ENCODE measurements at places on chromosomes 11 and 22.

- no peak for DNase-seq
Measured at GRCh38 chr11:36048496-36049247, 104.8 kb downstream of the LDLRAD3 start.

DNA sequence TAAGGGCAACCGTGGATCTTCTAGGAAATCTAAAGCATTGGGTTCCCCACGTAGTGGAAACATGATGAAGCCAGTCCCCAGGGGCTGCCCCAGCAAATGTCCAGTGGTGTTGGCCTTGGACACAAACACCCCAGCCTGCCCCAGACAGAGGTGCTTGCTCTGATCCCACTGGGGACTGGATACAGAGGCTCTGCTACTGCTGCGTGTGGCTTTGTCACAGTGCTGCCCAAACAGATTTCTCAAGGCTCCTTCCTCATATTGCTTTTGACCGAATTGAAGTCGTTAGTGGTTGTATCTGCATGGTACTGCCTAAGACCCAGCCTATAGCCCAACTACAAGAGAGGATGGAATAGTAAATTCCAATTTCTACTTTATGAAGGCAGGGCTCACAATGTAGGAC is 40.1 kb upstream of the CD44 start:
- no peak for DNase-seq

GRCh38 chr11:64089493-64089892 is 53.8 kb downstream of the FLRT1 start:
- DNase-seq, result no peak

- no peak for DNase-seq
Measured at GRCh38 chr11:41283191-41283930, 176.1 kb downstream of the LRRC4C start.

DNA sequence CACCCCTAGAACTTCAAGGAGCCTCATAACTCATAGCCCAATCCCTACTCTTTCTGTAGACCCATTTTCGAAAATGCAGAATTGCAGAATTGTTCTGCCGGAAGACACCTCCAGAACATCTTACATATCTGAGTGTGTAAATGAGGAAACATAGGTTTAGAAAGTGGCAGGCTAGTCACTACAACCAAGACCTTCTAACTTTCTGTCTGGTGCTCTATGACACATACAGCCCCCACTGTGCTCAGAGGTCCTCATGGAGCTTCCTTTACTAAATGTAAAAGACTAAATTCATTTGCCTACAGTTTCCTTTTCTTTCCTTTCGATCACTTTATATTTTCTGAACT is 132.1 kb upstream of the DDI1 start:
- DNase-seq, result no peak

DNA sequence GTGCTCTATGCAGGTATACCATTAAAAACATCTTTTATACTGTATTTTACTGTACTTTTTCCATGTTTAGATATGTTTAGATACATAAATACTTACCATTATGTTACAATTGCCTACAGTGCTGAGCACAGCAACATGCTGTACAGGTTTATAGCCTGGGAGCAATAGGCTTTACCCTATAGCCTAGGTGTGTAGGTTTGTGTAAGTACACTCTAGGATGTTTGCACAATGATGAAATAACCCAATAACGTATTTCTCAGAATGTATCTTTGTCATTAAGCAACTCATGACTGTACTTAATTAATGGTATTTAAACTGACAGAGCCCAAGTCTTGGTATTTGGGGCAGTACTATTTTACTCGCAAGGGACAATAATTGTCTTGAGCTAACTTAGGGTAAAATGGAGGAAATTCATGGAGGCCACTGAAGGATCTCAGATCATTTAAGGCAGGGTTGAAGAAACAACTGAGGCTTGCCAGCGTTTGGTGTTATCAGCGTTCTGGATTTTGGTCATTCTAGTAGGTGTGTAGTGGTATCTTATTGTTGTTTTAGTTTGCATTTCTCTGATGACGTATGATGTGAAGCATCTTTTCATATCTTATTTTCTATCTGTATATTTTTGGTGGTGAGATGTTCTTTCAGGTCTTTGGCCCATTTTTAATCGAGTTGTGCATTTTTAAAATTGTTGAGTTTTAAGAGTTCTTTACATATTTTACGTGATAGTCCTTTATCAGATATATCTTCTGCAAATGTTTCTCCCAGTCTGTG is 42.4 kb downstream of the ADAMTS15 start:
- no peak for DNase-seq

DNA sequence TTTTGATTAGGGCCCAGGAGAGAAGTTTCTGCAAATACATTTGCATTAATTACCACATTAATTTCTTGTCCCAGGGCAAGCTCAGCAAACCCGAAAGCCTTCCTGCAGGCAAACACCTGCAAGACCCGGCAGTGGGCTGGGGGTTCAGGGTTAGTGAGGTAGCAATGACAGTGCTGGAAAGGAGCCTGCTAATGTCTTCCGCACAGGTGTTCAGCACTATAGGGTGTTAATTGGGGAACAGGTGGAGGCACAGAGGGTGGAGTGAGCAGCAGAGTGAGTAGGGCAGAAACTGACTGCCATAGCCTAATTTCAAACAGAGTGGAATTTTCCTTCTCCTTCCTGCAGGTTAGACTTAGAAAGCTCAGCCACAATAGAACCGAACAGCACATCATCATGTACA is 50.9 kb upstream of the UBASH3B start:
- DNase-seq, result no peak

GRCh38 chr11:113393501-113393985 is 6.0 kb downstream of the ANKK1 start:
- DNase-seq, result no peak

Measured in NCI-H1436 (cell line).